ENCODE measurements at places on chromosomes 4 and X. TPM values are rescaled to one million over a fixed set of nuclear protein-coding genes. Genes with fewer than 3 reads are reported as not detected.
A peak's percentile ranks its signal among the peaks of the same experiment; 100 is the strongest.

DNA sequence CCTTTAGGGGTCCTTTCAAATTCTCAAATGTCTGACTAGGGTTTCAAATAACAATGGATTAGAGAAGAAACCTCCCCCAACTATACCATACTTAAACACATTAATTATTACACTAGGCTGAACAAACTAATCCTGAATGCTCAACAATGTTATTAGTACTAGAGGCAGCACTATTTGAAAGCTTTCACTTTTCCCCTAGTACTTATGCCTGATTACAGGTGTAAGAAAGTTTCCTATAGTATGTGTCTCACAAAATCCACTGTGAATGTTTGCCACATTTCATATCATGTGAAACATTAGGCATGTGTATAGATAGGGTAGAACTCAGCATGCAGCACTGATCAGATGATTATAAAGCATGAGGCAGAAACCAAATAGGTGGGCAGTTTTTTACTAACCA is 336.2 kb downstream of the ZNF674 start:
- DNase-seq = no peak

EPHA5 gene
- not detected for total RNA-seq

GRCh38 chr4:66613591-66613990 is 931.7 kb downstream of the CENPC start:
- no peak for DNase-seq

DNA sequence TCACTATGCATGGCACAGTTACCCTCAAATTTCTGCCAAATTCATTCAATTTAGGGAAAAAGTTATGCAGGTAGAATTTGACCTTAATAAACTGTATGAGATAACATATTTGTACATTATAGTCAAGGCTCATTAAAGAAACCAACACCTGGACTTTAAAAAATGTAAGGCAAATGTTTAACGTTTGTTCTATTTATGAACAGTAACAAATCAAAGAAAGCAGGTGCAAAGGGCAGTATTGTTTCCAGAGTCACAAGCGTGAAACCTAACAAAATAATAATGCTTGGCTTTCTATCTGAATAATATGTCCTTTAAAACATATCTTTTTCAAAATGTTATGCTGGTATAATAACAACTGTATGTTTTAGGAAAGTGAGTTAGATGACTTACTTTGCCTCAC is 41.2 kb downstream of the LIN54 start:
- no peak for DNase-seq

DNA sequence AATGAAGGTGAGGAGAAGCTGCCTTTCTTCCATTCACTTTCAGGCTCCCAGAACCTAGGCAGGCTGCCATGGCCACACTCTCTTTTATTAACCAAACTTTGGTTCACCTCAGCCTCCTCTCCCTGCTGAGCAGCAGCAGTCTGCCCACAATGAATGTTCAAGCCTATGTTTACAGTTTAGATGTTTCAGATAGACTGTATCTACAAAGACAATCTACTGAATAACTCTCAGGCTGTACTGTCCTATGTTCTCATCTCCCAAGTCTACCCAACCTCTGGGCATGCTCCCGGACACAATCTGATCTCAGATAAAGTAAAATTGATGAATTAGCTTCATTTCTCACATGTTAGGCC is 59.2 kb upstream of the TMEM164 start:
- no peak for DNase-seq

GRCh38 chrX:153669901-153670731 is 3.5 kb downstream of the PNCK start:
- DNase-seq = no peak

- DNase-seq = no peak
Measured at GRCh38 chrX:136325377-136325776, 24.6 kb downstream of the ADGRG4 start.

GRCh38 chr4:2598511-2599303 is 62.3 kb downstream of the FAM193A start:
- no peak for DNase-seq

SLIT2 gene
- total RNA-seq = 16.8 TPM

- DNase-seq = no peak
Measured at GRCh38 chr4:183297675-183298074, 22.4 kb downstream of the CLDN22 start.

- peak; percentile 61 for DNase-seq
Measured at GRCh38 chrX:153539171-153539978, 21.9 kb downstream of the ATP2B3 start.

DNA sequence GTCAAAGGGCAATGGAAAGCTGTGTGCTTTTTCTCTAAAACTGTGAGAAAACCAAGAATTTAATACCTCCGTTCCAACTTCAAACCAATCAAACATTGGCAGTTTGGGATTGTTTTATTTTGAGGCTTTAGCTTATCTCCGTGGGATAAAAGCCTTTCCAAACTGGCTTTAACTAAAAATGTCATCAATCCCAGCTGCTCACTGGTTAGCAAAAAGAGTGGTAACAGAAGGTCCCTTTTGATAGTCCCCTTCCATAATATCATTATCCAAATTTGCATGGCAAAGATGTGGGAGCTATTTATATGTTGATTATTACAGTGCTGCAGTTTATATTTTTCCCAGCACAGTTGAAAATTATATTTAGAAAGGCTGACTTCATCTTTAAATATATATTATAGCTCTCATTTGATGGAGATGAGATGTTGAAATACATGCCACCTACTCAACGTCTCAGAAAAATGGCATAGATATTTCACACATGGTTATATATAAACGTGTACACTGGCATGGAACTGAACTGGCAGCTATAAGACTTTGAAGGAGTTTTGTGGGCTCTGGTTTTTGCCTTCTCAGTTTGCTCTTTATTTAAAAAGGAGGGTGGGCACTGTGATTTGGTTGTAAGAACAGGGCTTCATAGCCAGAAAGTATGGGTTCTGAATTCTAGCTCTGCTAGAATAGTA is 707.1 kb upstream of the SLIT2 start:
- DNase-seq = no peak

DNA sequence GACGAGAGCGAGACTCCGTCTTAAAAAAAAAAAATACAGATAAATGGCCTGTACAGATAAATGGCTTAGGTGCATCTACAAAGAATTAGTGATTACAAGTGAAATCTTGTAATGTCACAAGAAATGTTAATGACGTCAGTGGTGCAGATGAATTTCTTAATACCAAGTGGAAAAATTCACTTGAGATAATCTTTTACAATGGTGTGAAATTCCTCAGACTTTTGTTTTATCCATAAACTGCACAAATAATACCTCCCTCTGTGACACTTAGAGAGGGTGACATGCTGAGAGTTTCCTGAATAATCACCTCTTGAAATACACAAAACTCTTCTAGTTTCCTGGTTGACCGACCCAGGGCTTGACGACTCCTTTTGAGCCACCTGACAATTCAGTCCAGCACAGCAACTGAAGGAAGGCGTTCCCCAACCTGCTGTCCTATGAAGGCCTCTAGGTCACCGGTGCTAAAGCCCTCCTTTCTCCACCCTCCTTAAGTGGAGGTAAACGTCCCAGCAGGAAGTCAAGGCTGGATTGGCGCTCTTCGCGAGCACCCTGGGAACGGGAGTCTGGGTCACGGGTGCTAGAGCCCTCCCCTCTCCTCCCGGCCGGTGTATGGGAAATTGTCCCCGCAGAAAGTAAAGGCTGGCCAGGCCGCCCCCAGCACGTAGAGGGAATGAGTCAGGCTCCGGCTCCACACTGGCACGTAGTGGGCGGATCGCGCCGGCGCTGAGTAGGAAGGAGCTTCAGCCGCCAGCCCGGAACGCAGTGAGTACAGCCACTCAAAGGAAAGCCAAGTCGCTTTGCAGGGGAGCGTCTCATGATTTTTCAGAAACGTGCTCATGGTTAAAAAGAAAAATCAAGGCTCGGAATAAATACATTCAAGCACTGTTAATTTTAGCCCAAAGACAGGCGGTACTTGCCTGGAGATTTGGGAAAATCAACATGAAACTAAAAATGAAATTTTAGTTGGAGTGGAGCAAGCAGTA is at the start of gene TMEM144:
Gene TMEM144, plus strand, starts transcription at position 662 of the 983 bp plus-strand sequence. CDS start 2,182 bp downstream, outside the sequence.
- peak; percentile 88 for DNase-seq

LUZP4 gene
- total RNA-seq = not detected

CDKL2 gene
- total RNA-seq = not detected

DNA sequence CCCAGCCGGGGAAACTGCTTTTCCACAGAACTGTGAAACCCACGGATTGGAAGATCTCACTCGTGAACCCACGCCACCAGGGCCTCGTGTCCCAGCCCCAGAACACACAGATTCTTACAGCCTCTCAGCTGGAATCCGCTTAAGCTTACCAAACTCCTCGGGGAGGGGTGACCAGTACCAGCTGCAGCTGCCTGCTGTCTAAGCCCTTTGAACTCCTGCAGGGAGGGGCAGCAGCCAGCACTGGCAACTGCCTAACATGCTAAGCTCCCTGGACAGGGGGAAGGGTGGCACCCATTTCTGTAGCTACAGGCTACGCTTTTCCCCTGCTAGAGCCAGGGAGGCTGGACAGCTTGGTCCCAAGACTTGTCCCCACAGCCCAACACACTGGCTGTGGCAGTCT is 38.4 kb downstream of the TBL1X start:
- no peak for DNase-seq

DNA sequence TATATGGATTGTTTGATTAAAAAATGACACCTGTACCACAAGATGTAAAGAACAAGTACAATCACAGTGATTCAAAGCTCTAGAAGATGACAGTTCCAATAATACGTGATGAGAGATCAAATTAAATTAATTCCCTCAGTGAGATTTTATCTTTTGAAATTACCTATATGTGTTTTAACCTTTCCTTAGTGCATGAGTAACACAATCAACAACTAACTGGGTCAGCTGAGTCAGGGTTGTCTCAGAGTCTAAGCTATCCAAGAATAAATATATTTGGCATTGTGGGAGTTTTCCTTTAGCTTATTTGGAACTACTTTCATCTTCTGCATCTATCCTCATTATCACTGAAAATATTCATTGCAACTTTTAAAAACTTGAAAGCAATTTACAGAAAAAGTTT is 162.8 kb downstream of the WDFY3 start:
- DNase-seq = no peak

SLC4A4 gene
- not detected for total RNA-seq

GRCh38 chr4:3389233-3390215 is 52.2 kb upstream of the HGFAC start:
- DNase-seq = no peak

DNA sequence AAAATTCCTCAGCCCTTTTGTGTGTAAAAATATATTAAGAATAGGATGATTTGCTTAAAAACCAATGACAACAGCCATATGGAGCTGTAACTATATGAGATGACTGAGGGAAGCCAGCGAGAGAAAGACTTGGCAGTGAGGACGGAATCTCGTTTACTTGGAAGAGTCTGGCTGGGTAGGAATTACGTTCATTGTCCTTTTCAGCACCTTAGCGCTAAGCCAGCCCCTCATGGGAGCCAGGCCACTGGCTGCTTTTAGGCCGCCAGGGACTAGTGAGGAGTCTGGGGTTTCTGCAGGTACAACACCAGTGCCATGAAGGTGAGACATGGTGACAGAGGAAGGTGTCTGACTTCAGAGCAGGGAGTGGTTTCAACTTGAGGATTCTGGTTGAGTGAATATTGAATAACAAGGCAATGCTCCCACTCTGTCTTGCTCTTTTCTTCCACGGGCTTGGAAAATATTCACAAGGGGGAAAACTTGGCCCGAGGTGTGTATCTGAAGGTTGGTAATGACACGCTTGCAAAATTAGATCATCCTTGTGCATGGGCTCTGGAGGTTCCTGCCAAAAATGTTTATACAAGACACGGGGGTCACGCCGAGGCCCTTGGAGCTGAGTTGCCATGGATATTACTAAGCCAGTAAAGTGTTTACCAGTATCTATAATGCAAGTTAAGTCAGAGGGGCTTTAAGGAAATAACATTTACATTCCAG is 17.4 kb downstream of the KLF3 start:
- no peak for DNase-seq

- DNase-seq = no peak
Measured at GRCh38 chr4:57640391-57641100, 530.4 kb upstream of the IGFBP7 start.
